ENCODE measurements at places on chromosomes 2 and 18. TPM values are rescaled to one million over a fixed set of nuclear protein-coding genes. Genes with fewer than 3 reads are reported as not detected.

The TMEM178A gene
- 0.86 TPM for total RNA-seq

The HS1BP3 gene
- total RNA-seq, result 29.2 TPM

The ZNF407 gene
- 17.9 TPM for total RNA-seq

The MERTK gene
- total RNA-seq, result 0.69 TPM

The ZNF521 gene
- total RNA-seq, result 20.7 TPM

The TMEM182 gene
- total RNA-seq, result 3.7 TPM

The TMEM127 gene
- 44.0 TPM for total RNA-seq

The CCL20 gene
- not detected for total RNA-seq

The ALLC gene
- total RNA-seq, result not detected

The GLI2 gene
- 10.0 TPM for total RNA-seq

The UBE2E3 gene
- total RNA-seq, result 62.7 TPM

The PLA2R1 gene
- total RNA-seq, result 33.7 TPM

The RGPD4 gene
- total RNA-seq, result not detected

The KCNG2 gene
- total RNA-seq, result not detected

The TCF23 gene
- total RNA-seq, result not detected

The HOXD12 gene
- not detected for total RNA-seq

The ELOA2 gene
- not detected for total RNA-seq

The SP9 gene
- not detected for total RNA-seq

The ASAP2 gene
- total RNA-seq, result 63.4 TPM

The INO80C gene
- 6.5 TPM for total RNA-seq

The E2F6 gene
- 10.1 TPM for total RNA-seq

The VWA3B gene
- total RNA-seq, result not detected

The DDX18 gene
- total RNA-seq, result 45.6 TPM

The NOSTRIN gene
- total RNA-seq, result not detected

The SLC30A3 gene
- total RNA-seq, result 0.03 TPM

The SMPD4 gene
- total RNA-seq, result 19.7 TPM

The TXNDC9 gene
- 41.2 TPM for total RNA-seq

The AQP12B gene
- not detected for total RNA-seq

The LYPD6B gene
- total RNA-seq, result 0.10 TPM

The ADD2 gene
- not detected for total RNA-seq

The NT5DC4 gene
- total RNA-seq, result 0.33 TPM

The OSBPL1A gene
- total RNA-seq, result 38.6 TPM

The MAP3K19 gene
- total RNA-seq, result not detected

The MRO gene
- total RNA-seq, result 0.07 TPM

The ST6GAL2 gene
- total RNA-seq, result 0.07 TPM

The RIT2 gene
- total RNA-seq, result not detected

The C2orf80 gene
- total RNA-seq, result not detected

The ALK gene
- total RNA-seq, result 0.07 TPM

The EFR3B gene
- total RNA-seq, result 2.4 TPM

The DAPL1 gene
- not detected for total RNA-seq

The IL1RL1 gene
- total RNA-seq, result 40.2 TPM

The RBM44 gene
- 0.33 TPM for total RNA-seq
